ENCODE measurements at places on chromosomes 7 and 10.

GRCh38 chr7:37489703-37490102, 41.0 kb upstream of the ELMO1 start:
- no peak for DNase-seq

- no peak for DNase-seq
Observed at GRCh38 chr7:2350861-2351260, 3.8 kb upstream of the EIF3B start.

DNA sequence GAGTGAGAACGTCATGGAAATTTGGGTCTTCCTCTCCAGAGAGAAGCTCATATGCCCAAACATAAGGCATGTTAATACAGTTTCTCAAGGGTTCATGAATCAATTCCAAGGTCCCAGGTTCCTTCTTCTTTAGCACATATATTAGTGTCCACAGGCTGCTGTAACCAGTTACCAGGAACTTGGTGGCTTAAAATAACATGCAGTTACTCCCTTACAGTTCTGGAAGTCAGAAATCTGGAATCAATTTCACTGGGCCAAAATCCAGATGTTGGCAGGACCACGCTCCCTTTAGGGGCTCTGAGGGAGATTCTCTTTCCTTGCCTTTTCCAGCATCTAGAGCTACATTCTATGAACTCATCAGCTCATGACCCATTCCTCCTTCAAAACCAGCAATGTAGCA, 64.8 kb downstream of the MRC1 start:
- DNase-seq = no peak

- no peak for DNase-seq
Observed at GRCh38 chr10:110827410-110827809, 44.3 kb upstream of the PDCD4 start.

DNA sequence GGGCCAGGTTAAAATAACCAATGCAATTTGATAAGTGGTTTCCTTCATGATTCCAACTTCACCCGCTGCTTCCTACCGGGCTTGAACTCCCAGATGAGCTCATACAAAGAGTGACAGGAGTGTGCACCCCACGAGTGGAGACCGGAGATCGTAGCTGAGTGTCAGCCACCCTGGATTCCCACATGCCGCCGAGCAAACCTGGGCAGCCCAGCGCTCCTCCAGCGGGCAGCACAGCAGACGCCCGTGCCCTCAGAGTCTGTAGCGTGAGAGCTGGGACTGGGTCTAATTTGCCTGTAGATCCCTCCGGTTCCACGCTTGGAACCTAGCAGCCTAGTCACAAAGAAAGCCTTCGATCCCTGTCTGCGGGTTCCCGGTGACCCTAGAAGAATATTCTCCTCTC, 476.1 kb upstream of the MGMT start:
- DNase-seq = no peak

DNA sequence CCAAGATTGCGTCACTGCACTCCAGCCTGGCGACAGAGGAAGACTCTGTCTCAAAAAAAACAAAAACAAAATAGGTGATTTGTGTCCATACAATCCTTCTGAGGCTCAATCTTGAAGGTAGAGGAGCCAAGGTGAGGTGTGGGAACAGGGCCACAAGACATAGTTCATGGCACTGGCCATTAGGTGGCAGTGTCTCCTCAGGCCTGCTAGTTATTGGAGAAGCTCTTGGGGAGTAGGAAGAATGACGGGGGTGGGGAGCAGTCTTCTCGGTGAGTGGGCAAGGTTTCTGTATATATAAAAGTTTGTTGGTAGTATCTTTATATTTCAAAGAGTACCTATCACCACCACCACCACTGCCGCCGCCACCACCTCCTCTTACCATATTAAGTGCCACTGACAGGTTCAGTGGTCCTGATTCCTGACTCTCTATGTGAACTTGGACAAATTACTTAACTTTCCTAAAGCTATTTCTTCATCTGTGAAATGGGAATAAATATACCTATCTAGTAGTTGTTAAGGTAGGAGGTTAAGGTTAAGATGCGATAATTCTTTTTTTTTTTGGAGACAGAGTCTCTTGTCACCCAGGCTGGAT, 24.0 kb downstream of the CCSER2 start:
- peak; percentile 70 for DNase-seq

GRCh38 chr10:54958844-54959243, 157.8 kb upstream of the PCDH15 start:
- DNase-seq = no peak

Data from CD4-positive, alpha-beta T cell treated with Interleukin-2 at 100 ng/mL for 4 hours (primary cell).